Activated CD4-positive, alpha-beta memory T cell treated with anti-CD3 and anti-CD28 coated beads for 36 hours (primary cell): ENCODE measurements at places on chromosomes 3 and 15. TPM values are rescaled to one million over a fixed set of nuclear protein-coding genes. Genes with fewer than 3 reads are reported as not detected.

CHST13 gene
- not detected for total RNA-seq

MUC4 gene
- 0.24 TPM for total RNA-seq

DLEC1 gene
- total RNA-seq, result 0.70 TPM

GPR171 gene
- total RNA-seq, result 74.0 TPM

SCAANT1 gene
- not detected for total RNA-seq

DNA sequence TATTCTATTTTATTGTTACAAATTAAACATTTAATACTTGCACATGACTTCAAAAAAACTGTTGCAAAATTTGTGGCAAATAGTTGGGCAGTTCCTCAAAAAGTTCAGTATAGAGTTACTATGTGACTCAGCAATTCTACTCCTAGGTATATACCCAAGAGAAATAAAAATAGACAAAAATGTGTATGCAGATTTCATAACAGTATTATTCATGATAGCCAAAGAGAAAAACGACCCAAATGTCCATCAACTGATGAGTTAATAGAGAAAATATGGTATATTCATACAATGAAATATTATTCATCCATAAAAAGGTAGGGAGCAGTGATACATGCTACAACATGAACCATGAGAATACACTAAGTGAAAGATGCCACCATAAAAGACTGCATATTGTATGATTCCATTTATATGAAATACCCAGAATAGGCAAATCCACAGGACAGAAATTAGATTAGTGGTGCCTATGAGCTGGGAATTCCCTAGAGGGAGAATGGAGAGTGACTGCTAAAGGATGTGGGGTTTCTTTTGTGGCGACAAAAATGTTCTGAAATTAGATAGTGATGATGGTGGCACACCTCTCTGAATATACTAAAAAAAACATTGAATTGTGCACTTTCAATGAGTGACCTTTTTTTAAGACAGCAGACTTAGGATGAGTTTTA is 31.6 kb upstream of the CLASP2 start:
- no peak overlapping the region for H3K4me3 ChIP-seq
- peaks cover 1% of the 10 kb centered on the region for H3K27me3 ChIP-seq
- no peak for DNase-seq
- peaks cover 2% of the 10 kb centered on the region for H3K36me3 ChIP-seq
- H3K4me1 ChIP-seq, result peaks cover 6% of the 10 kb centered on the region
- H3K27ac ChIP-seq, result no peak overlapping the region

GRCh38 chr15:59159210-59159609 is 47.4 kb upstream of the LDHAL6B start:
- no peak overlapping the region for H3K27ac ChIP-seq
- no peak overlapping the region for H3K4me3 ChIP-seq
- no peak for DNase-seq
- no peaks in the 10 kb centered on the region for H3K36me3 ChIP-seq
- H3K27me3 ChIP-seq, result no peaks in the 10 kb centered on the region
- no peaks in the 10 kb centered on the region for H3K4me1 ChIP-seq

DNA sequence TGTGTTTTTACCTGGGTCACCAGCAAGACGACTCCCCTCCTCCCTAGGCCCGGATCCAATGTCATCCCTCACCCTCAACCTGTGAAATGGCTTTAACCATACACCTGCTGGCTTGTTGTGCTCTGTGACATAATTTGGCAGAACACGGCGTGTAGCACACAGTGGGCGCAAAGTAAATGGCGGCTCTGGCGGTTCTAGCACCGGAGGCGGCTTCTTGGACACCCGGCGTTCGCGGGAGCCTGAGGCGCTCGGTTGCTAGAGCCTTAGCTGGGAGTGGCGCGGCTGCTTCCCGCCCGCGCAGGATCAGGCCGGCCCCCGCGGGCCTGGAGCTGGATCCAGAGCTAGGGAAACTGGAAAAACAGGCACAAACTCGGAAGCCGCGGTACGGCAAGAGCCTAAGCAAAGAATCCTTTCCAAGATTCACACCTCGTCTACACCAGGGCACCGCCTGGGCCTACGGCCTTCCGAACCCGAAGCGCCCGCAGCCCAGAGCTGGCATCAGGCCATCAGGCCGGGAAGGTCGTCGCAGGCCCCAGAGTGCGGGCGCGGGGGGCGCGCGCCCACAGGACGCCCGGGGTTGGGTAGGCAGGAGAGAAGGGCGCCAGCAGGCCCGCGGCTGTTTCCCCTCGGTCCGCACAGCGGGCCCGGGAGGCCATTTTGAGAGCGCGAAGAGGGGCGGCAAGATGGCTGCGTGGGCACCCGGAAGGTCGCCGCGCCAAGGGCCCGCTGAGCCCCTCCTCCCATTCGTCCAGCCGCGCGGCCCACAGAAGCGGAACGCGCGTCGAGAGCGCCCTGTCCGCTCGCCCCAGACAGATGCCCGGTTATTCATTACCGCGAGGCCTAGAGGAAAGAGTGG is 43.9 kb upstream of the POLG start:
- H3K27me3 ChIP-seq, result peaks cover 74% of the 10 kb centered on the region
- H3K27ac ChIP-seq, result peak overlapping the region; percentile 59
- no peak for DNase-seq
- peaks cover 4% of the 10 kb centered on the region for H3K4me1 ChIP-seq

DNA sequence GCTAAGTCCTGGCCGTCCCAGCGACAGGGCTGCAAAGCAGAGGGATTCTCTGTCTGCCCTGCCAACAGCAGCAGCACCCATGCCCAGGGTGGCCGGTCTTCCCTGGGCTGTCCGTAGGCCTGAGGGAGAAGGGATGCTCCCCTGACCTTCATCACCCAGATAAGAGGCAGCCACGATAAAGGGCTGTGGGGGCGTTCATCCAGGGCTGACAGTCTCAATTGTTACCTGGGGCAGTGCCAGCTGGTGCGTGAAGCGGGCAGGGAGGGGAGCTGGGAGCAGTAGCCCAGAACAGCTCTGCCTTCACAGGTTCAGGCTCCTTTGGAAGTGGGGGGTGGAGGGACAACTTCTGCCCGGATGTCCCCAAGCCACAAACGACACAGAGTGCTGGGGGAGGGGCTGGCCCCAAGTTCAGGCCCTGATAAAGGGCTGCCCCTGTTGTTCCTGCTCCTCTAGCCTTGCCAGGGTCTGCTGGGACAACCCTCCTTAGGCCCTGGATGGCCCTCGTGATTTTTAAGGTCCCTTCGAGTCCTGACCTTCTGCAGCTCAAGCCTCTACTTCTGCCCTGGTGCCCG is 94.7 kb downstream of the RAB11A start:
- no peaks in the 10 kb centered on the region for H3K36me3 ChIP-seq
- H3K27me3 ChIP-seq, result peaks cover 22% of the 10 kb centered on the region
- no peak overlapping the region for H3K4me3 ChIP-seq
- no peak for DNase-seq
- no peak overlapping the region for H3K27ac ChIP-seq

DNA sequence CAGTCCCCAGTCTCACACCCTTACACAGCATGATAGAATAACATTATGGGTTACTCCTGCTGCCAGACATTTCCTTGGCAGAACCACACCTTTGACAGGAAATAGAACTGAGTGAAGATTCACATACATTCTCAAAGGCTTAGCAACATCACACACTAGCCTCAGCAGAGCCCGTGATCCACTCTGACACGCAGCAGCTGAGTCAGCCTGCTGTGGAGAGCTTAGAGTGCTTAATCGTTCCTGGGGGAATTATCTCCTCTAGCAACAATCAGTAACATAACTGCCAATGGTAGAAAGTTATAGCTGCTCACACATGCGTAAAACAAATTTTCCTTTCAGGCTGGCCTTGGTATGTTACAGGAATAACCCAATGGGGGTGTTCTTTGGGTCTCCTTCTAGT is 382.1 kb downstream of the GAP43 start:
- H3K4me1 ChIP-seq, result no peaks in the 10 kb centered on the region
- H3K27ac ChIP-seq, result no peak overlapping the region
- H3K27me3 ChIP-seq, result no peaks in the 10 kb centered on the region
- DNase-seq, result no peak
- no peaks in the 10 kb centered on the region for H3K36me3 ChIP-seq
- H3K4me3 ChIP-seq, result no peak overlapping the region
